ENCODE measurements at places on chromosomes 2 and 18.
A peak's percentile ranks its signal among the peaks of the same experiment; 100 is the strongest.

DNA sequence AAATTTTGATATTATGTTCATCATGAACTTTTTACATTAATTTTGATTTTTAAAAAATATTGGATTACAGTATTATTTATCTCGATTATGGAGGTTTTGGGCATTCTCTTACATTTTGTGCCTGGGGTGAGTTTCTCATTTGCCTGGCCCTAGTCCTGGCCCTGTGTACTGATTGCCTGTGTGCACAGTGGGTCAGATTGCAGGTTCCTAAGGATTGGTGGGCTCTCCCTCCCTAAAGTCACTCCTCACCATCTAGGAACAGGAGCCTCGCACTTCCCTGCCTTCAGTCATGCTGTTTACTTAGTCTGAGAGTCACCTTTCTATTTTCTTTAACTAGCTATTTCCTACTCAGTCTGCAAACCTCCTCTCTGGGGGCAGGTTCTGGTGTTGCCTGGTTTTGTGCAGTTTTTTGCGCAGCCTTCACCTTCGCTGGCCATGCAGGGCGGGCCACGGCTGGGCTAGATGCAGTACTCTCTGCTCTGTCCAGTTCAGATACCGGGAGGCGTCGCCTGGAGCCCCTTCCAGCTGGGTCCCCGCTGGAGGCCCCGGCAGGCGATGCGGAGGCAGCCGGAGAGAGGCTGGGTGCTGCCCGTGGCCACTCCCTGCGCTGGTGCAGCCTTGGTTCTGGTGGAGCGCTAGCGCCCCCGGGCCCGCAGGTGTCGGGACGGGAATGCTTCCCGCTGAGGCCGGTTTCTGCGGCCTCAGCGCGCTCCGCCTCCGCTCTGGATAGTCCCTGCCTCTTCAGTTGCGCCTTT, 23.3 kb upstream of the MC5R start:
- peak; percentile 56 for DNase-seq

GRCh38 chr2:37558623-37559022, 112.8 kb downstream of the CDC42EP3 start:
- DNase-seq: no peak

DNA sequence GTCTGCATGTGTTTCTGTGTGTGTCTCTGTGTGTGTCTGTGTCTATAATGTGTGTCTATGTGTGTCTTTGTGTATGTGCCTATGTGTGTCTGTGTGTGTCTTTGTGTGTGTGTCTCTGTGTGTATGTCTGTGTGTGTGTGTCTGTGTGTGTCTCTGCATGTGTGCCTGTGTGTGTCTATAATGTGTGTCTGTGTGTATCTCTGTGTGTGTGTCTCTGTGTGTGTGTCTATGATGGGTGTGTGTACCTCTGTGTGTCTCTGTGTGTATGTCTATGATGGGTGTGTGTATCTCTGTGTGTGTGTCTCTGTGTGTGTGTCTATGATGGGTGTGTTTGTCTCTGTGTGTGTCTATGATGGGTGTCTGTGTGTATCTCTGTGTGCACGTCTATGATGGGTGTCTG, 126.2 kb upstream of the GPC1 start:
- no peak for DNase-seq

DNA sequence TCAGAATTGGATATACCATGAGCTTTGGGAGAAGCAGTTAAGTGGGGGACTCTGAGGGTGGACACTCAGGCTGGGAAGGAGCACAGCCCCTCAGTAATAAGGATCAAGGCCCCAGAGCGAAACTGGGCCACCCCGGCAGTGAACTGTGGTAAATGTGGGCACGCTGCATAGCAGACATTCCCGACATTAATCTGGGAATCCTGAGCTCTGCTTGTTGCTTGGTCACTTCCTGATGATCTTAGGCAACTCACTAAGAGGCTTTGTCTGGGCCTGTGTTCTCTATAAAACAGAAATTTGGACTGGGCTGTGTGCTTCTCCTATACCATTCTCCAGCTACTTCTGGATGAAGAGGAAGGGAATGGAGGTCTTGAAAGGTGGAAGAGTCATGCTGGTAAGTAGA, 4.8 kb downstream of the TGFBRAP1 start:
- no peak for DNase-seq

DNA sequence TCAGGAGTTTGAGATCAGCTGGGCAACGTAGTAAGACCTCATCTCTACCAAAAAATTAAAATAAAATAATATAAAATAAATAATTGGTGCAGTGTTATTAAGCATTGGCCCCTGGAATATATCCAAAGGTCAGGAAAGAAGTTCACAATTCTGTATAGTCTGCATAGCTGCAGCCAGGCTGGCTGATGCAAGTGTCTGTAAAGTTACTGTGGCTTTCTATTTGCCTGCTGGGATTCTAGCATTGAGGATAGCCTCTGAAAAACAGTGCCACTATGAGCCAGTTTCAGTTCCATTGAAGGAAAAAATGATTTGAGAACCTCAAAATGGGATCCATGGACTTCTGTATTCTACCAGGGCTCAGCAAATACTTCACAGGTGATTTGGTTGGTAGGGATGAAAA, 208.6 kb downstream of the PARD3B start:
- no peak for DNase-seq

GRCh38 chr2:114859726-114860510, 417.5 kb downstream of the DPP10 start:
- DNase-seq: no peak

DNA sequence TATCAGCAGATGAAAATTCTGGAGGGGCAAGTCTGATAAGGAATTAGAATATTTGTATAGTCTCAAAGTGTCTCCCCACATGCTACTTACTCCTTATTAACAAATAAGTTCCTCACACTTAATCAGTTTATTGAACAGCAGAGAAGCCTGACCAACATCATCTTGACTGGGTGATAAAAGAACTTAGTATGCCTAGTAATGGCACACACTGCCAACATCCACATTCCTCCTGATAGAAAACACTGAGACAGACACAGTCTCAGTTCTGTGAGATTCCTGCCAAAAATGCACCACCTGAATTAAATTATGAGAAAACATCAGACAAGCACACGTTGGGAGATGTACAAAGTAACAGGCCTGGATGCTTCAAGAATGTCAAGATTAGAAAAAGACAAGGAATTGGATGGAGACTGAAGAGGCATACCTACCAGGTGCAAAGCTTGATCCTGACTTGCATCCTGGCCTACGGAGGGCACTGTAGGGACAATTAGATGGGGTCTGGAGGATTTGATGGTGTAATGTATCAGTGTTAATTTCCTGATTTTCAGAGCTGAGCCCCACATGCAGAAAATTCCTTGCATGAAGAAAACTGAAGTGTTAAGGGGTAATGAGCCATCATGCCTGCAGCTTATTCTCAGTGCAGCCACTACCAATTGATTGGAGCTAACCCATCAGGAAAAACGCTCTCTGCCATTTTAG, 200.4 kb upstream of the SH3BP4 start:
- no peak for DNase-seq

DNA sequence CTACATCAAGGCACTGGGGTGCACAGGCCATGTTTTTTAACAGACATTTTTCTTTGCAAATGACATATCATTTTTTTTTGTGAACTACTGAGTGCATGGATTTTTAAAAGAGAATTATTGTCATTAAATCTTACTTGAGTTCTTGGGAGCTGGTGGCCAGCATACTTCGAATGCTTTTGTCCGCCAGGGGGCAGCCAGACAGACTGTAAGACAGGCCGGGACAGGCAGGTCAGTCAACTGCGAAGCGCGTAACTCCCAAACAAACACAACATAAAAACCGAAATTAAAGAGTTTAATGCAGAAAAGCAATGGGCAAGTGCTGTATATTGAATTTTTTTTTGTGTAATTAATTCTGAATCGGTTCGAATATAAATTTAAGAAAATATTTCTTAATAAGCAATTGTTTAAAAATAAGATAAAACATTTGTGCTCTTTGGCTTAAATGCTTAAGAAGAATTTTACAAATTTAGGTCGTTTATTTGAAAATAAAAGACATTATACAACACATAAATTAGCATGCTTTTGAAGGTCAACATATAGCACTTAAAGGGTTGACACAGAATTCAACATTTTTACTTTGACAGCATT, 142.2 kb upstream of the PXDN start:
- peak; percentile 72 for DNase-seq

DNA sequence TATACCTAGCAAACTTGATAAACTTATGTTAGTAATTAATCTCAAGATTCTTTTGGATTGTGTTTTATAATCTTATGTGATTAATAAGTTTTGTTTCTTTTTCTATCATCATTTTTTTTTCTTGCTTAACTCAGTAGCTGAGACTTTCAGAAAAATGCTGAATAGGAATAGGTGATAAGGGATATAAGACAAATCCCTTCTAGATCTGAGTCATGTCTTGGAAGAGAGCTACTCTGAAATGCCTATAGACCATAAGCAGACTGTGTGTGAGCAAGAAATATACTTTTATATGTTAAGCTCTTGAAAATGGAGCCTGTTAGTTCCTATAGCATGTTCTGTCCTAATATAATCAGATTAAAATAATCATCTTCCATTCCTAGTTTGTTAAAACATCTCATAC, 29.6 kb downstream of the CYBRD1 start:
- DNase-seq: no peak

GRCh38 chr2:160753960-160754359, 260.4 kb upstream of the RBMS1 start:
- no peak for DNase-seq

GRCh38 chr2:26914659-26915310, 55.7 kb upstream of the MAPRE3 start:
- no peak for DNase-seq

DNA sequence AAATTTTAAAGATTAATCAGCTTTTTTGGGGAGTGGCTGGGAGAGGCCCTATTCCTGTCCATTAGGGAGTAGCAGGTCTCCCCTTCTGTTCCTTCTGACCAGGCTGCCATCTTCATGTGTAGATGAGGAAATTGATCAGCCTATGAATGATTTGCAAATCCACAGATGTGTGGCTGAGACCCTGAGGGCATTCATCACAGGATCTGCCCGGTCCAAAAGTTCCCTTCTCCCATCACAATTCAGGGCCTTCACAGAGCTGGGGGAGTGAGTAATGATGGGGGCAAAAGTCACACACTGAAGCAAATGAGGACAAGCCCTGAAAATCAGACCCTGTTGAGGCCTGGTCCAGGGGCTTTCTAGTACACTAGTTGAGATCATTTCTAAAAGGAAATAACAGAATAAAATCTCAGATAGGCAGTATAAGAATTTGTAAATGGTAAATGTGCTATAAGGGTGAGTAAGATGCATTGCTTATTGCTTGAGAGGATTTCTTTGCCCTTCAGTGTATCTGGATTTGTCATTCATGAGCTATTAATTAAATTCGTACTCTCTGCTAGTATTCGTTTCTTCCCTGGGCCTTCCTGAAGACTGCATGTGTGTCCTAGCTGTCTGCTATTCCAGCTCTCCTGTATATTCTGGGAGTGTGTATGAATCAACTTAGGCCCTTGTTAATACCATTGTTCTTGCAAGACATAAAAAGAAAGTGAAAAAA, 53.2 kb downstream of the SETBP1 start:
- no peak for DNase-seq

DNA sequence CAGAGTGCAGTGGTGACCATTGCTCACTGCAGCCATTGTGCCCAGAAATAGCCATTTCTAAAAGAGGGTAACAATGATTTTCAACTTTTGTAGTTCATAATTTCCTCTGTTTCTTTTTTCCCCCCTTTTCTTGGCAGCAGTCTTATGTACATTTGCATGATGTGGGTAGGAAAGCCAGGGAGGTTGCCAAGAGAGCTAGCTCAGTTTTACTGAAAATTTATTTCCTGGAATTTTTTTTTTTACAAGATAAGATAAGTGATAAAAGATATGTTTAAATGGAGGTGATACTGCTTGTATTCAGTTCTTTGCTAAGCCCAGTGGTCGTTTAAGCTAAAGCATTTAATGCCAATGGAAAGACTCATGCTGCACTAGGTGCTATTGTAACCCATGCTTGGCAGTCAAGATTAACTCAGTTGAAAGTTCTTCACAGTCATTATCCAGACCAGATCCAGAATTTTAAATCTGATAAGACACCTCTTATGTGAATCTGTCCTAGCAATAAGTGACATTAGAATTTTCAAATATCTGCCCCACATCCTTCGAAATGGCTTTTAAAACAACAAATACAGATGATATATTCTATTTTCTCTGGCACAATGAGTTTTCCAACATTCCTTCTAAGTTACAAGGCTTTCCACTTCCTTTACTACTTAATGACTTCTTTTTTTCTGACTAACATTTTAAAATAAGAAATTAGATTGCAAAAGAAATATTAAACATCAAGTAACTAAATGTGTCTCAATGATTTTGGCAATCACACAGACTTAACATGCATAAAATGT, 4.4 kb upstream of the ATP8B1 start:
- no peak for DNase-seq

DNA sequence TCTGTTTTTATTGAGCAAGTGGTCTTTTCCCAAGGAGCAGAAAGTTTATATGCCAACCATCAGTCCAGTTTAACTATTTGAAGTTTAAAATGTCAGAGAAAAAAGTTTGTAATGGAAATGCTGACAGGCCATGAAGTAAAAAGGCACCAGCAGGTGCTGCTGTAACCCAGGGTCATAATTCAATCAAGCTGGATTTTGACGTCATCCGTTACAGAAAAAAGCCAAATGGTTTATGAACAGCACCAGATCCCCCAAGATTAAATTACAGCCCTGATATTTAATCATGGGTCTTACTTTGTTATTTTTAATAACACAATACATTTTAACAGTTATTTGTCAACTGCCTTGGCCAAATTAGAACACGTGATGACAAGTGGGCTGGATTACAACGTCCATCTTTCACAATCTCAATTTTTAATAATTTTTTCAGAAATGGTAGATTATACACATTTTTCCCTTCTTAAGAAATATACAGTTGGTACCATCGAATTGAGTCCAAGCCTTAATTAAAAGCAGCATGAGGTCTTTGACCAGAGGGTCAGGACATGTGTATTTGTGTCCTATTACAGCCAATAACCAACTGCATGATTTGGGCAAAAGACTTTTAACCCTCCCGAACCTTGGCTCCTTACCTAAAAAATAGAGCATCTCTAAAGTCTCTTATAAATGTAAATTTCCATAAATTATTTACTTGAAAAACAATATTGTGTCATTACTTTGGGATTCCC, 10.0 kb downstream of the TCF4 start:
- no peak for DNase-seq

GRCh38 chr18:58787536-58788149, 77.0 kb upstream of the ZNF532 start:
- no peak for DNase-seq

DNA sequence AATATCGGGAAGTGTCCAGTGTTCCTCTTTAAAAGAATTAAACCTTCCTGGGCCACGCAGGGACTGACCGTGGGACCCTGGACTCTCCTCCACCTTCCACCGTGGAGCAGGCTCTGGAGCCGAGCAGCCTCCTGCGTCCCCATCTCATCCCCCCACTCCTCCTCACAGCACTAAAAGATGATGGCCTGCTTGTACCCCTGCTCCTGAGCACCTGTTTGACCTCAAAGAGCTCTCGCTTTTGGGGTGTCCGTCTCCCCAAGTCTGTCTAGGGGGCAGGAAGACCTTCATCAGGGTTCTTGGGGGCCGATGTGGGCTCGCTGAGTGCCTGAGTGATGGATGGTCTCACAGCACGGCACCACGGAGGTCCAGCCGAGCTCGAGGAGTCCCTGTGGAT, 1.2 kb upstream of the SDC1 start:
- no peak for DNase-seq

DNA sequence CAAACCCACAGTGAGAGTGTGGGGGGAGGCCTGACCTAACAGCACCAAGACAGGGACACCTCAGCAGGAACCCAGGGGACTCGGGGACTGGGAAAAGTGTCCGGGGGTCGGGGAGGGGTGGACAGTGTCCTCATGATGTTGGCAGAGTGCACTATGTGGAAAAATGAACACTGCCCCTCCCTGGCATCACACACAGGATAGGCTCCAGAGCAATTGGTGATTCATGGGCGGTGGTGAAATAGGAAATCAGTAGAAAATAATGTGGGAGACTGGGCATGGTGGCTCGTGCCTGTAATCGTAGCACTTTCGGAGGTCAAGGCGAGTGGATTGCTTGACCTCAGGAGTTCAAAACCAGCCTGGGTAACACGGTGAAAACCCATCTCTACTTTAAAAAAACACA, 3.6 kb upstream of the ANO7 start:
- DNase-seq: no peak
